Activated CD8-positive, alpha-beta memory T cell treated with anti-CD3 and anti-CD28 coated beads for 4 hours (primary cell): ENCODE measurements at places on chromosomes 5 and 9.

GRCh38 chr5:173315495-173316338 is 12.5 kb downstream of the STC2 start:
- DNase-seq, result no peak

DNA sequence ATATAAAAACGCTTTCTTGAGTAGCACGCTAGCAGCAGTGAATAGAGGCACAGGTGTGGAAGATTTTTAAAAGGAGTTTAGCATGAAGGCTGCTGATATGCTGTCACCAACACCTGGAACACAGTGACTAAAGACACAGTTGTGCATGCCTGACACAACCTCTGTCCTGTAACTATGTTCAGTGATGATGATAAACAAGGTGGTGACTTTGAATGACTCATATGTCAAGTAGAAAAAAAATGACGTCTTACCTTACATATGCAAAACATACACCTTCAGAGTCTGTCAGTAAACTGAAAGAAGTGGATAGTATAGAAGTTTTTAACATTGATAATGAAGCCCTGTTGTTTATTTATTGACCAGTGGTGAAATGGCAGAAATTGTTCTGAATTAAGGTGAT is 66.2 kb upstream of the ADCY2 start:
- no peak for DNase-seq

DNA sequence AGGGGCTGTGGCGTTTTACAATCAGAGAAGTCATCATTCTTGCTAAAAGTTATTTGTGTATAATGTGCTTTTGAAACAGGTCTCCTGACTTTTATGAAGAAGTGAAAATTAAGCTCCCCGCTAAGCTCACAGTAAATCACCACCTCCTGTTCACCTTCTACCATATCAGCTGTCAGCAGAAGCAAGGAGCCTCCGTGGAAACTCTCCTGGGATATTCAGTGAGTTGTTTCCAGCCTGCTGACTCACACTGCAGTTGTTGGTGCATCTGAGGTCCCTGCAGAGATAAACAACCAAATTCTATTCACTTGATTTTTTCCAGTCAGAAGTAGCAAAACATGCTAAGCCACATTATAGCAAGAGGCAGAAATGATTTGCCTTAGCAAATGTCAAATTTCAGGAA is 156.7 kb downstream of the DOCK8 start:
- DNase-seq, result no peak

DNA sequence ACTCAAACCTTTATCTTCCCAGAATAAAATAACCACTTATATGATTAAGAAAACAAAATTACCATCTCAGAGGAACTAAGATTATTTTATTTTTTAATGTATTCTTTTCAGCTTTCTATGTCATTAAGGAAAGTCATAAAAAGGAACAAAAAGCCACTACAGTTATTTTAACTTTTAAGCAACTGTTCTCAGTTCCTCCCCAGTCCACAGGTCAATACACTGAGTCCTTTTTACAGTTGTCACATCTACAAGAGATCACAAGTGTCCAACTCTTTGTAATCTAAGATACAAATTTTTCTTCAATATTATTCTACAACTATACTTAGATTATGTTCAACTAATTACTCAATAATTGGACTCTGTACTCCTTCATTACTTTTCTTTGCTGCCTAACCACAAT is 782.8 kb upstream of the ACO1 start:
- no peak for DNase-seq

GRCh38 chr5:83562791-83563557 is 91.4 kb downstream of the VCAN start:
- no peak for DNase-seq

DNA sequence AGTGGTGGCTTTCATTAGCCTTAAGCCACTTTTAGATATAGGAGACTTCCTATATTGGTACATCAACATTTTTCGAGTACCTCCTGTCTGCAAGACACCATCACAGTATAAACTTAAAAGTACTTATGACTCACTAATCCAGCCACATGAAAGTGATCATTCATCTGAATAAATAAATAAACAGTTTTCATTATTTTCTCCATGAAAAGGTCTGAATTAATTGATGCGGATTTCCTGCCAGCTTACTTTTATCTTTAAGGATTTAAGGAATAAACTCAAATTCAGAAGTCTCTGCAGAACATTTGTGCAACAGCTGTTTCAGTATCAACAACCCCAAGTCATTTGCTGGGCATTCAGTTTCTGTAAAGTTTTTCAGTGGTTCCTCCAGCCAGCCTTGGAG is 4.0 kb downstream of the SAP30L start:
- DNase-seq, result no peak

GRCh38 chr5:158809936-158810335 is 289.8 kb downstream of the EBF1 start:
- no peak for DNase-seq

DNA sequence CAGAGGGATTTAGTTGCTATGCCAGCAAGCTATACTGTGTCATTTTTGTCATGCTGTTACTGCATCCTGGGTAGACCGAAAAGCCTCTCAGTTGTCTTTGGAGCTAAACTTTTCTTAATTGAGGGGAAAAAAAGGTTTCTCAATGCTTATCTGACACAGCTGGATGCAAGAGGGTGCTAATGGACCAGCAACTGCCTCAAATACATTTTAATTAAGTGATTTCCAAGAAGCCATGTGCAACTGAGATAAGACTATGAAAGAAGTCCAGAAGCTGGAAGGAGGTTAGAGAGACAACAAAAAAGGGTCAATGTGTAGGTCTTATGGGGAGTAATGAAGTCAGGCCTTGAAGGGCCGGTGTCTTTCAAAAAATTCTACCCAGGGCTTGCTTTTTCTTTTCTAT is 465.7 kb upstream of the DMAC1 start:
- DNase-seq, result no peak

- DNase-seq, result no peak
These were observed 273.8 kb downstream of the MSX2 start for GRCh38 chr5:174998131-174998730.

- DNase-seq, result no peak
These were observed 21.8 kb upstream of the JAKMIP2 start for GRCh38 chr5:147804334-147804733.

GRCh38 chr9:18136354-18136994 is 337.5 kb upstream of the ADAMTSL1 start:
- no peak for DNase-seq

- no peak for DNase-seq
These were observed 165.7 kb upstream of the IRX1 start for GRCh38 chr5:3429962-3430361.

DNA sequence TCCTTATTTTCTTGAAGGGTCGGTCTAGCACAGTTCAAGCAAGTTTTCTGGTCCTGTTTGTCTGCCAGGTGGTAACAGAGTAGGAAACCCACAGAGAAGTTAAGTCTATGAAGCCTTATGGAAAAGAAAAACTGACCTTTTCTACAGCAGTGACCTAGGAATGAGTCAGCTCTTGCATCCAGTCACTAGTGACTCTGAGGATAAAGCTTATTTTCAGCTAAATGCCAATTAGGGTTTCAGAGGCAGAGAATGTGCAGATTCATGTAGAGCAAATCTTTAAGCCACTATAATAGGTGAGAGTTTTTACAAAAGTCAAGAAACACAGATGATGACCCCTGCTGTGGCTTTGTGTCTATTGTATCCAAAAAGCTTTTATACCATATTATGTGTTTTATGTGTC is 100.7 kb downstream of the CWC27 start:
- no peak for DNase-seq

DNA sequence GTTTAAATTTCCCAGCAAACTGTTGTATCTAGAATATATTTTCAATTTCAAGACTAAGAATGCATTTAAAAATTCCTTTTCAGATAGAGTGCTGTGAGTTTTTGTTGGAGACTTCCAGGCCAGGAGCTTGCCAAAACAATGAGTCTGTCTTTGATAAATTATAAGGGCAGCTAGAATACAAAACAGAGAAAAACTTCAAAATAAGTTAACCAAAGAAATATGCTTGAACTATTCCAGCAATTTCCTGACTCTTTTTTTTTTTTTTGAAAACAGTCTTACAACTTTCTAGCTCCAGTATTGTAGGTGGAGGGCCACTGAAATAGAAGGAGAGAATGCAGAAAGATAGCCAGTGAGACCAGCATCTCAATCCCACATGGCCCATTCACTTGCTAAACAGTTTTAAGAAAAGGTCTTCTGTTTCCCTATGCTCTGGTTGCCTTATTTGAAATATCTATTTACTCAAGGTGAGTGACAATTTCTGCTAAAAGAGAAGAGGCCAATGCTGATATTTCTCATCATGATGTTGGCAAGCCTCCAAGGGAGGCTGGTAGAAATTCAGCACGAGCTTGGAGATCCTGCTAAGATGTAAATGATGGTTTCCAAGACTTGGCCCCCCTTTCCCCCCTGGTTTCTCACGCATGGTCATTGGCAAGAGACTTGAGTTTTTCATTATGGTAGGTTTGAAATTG is 103.2 kb downstream of the USP20 start:
- DNase-seq, result no peak

DNA sequence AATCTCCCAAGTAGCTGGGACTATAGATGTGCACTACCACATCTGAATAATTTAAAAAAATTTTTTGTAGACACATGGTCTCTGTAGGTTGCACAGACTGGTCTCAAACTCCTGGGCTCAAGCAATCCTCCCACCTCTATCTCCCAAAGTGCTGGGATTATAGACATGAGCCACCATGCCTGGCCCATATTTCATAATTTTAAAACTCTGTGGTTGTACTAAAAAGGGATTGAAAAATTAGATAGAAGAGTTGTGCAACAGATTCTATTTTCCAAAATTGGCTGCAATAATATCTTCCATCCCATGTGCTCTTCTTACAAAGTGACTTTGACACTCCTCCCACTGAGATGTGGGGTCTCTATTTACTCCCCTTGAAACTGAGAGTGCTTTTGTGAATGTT is 7.6 kb upstream of the UHRF2 start:
- no peak for DNase-seq

- DNase-seq, result no peak
These were observed 34.5 kb upstream of the NIPBL start for GRCh38 chr5:36842087-36842486.

DNA sequence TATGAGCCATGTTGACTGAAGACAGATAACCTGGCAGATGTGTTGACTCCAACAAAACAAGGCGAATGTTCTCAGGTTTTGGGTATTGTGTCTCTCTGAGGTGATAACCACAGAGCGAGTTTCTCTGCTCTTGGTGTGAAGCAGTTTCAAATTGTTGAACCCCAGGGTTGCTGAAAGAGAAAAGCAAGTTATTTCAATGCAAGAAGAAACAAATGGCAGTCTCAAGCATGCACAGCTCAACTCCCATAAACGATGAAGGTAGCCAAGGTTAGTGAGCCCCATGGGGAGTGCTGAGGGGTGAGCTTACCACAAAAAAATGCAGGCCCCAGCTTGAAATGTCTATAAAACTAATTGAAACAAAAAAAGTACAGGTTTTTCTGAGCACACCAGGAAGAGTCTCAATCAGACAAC is 220.8 kb upstream of the DAPK1 start:
- DNase-seq, result no peak

- no peak for DNase-seq
These were observed 111.3 kb downstream of the STK32A start for GRCh38 chr5:147346006-147346561.
